Aorta (tissue), 5 donors: ENCODE measurements at places on chromosomes 11 and 22.

DNA sequence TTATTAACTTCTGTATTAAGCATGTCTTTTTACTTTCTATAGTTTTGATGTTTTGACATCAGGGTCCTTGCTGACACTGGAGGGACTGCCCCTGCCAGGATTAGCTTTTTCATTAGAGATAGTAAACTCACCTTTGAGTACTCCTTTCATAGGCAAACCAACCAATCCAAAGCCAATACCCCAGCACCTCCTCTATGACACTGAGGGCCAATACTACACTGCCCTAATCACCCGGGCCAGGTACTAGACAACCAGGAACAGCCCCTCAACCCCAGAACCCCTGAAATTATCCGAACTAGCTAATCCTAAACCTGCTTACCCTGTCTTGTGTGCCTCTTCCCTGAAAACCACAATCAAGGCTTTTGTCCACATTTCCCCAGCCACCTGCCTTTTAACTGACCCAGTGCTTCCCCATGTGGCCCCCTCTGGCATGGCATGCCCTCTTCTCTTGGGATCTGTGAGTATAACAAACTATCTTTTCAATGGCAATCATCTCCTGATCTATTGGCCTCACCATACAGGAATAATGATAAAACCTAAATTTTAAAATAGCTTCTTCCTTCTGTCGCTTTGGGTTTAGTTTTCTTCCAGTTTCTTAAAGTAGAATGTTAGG is 31.2 kb downstream of the RAB6A start:
- H3K4me1 ChIP-seq, result no peaks in the 10 kb centered on the region
- H3K27me3 ChIP-seq, result no peaks in the 10 kb centered on the region
- H3K27ac ChIP-seq, result no peak overlapping the region

DNA sequence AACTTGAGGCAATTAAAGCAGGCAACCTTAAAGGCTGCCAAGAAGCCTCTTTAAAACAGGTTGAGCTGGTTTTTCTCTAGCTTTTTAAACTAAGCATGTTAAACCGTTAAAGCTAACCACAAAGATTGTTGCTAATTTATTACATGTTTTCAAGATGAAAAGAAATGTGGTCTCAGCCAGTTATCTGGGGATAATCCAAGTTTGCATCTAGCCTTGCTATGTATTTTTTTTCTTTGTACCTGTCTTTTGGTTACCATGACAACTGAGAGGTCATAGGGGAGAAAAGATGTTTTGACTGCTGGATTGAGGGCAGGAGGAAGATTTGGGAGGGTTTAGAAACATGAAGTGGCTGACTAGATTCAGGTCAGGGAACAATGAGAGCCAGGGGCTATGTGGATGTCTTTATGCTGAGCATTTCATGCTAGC is 19.2 kb upstream of the PGM2L1 start:
- no peaks in the 10 kb centered on the region for H3K36me3 ChIP-seq
- DNase-seq, result no peak
- H3K27me3 ChIP-seq, result no peaks in the 10 kb centered on the region
- peaks cover 3% of the 10 kb centered on the region for H3K4me1 ChIP-seq

DNA sequence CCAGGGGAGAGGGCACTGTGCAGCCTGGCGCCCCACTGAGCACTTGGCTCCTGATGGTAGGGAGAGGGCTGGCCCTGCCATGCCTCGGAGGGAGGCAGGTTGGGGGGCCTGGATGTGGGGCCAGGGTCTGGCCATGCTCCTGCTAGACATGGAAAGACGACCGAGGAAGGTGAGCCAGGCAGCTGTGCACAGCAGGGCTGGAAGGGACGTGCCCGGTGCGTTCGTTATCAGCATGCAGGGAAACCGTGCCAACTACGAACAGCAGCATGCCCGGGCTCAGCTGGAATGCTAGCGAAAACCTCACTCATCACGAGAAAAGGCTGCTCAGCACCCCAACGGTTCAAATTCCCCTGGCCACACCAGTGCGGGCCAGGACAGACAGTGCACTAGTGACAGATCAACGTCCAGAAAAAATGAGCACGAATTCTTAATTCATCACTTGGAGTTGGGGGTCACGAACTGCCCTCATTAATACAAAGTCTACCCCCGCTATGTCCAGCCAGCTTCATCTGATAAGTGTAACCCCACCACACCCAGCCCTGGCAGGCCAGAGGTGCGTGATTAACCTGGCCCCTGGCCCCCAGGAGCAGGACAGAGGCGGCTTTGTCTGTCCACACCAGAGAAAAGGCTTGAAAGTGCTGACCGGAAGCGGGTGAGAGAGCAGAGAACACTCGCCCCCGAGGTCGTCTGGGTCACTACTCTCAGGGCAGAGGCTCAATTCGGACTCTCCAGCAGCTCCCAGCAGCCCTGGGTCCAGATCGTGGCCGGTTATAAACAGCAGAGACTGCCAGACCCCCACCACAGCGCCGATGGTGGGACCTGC is 84.2 kb downstream of the CELSR1 start:
- H3K27me3 ChIP-seq, result no peaks in the 10 kb centered on the region
- H3K36me3 ChIP-seq, result no peaks in the 10 kb centered on the region
- no peak overlapping the region for H3K4me3 ChIP-seq
- DNase-seq, result no peak
- H3K4me1 ChIP-seq, result no peaks in the 10 kb centered on the region

DNA sequence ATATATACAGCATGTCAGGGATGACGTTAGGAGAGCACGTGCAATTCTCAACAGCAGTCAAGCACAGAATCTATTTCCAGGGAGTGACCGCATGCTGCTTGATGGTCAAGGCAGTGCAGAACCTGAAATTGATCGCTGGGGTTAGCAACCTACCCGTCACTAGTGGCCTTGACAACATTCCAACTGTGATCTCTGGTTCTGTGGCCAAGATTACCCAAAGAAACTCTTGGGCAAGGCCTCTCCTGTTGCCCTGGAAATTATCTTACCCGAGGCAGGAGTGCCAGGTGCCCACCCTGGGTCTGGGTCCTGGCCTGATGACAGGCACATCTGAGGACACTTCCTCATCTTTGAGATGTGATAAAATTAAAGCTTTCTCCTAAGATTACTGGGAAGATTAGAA is 2.2 kb downstream of the TM7SF2 start:
- H3K27ac ChIP-seq, result no peak overlapping the region
- no peaks in the 10 kb centered on the region for H3K27me3 ChIP-seq
- no peaks in the 10 kb centered on the region for H3K36me3 ChIP-seq
- no peak for DNase-seq
- no peak overlapping the region for H3K4me3 ChIP-seq
- no peaks in the 10 kb centered on the region for H3K4me1 ChIP-seq

DNA sequence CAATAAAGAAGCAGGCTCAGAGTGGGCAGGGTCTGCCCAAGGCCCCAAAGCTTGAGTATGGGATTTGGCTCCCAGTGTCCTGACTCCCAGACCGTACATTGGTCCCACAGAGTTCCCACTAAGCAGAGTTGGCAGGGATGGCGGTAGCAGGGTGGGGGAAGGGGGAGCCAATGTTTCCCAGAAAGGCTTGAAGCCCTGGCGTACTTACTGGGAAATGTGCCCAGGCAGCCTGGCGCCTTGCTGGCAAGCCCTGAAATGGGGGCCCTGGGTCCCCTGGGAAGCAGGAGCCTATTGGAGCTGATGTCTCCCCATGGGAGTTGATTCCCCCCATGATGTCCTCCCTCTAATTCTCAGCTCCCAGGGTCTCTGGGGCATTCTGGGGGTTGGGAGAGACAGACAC is 9.3 kb downstream of the ARHGEF17 start:
- no peak overlapping the region for H3K4me3 ChIP-seq
- peak; percentile 91 for DNase-seq
- H3K36me3 ChIP-seq, result no peaks in the 10 kb centered on the region
- H3K27me3 ChIP-seq, result no peaks in the 10 kb centered on the region
